Motor neuron (in vitro differentiated cells): ENCODE measurements at places on chromosomes 2 and 18.

GRCh38 chr18:60038731-60039130, 138.9 kb downstream of the PMAIP1 start:
- no peak for ATAC-seq

DNA sequence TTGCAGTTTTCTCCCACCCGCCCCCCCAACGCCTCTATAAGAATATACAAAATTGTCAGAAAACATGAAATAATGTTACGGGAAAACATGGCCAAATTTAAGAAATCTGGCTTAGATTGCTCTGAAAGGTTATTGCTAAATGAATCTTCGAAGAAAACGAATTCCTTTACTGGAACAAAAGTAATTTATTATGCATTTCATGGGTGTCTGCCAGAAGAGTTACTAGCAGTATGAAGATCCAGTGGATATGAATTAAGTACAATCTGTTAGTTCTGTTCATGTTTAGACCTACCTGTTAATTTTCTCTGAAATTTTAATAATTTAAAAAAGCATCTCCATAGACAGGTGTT, 21.9 kb downstream of the GATA6 start:
- no peak for ATAC-seq

- no peak for ATAC-seq
These were observed 51.4 kb downstream of the MREG start for GRCh38 chr2:215961981-215962380.

DNA sequence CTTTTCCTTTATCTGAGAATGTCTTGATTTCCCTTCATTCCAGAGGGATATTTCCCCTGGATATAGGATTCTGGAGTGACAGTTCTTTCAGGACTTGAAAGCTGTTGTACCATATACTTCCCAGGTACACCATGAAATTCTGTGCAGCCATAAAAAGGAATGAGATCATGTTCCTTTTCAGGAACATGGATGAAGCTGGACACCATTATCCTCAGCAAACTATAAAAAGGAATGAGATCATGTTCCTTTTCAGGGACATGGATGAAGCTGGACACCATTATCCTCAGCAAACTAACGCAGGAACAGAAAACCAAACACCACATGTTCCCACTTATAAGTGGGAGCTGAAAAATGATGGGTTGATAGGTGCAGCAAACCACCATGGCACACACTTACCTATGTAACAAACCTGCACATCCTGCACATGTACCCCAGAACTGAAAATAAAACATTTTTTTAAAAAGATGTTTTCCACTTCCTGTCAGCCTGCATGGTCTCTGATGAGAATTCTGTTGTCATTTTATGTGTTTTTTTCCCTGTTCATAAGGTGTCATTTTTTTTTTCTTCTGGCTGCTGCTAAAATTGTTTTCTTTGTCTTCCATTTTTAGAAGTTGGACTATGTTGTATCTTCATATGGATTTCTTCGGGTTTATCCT, 133.3 kb downstream of the DNAH6 start:
- peak; percentile 8 for ATAC-seq

- ATAC-seq: no peak
These were observed 49.8 kb downstream of the PARD6G start for GRCh38 chr18:80197528-80197927.

- ATAC-seq: no peak
These were observed 111.1 kb downstream of the AP1S3 start for GRCh38 chr2:223725986-223726970.

GRCh38 chr18:12015416-12016062, 34.2 kb downstream of the IMPA2 start:
- no peak for ATAC-seq

DNA sequence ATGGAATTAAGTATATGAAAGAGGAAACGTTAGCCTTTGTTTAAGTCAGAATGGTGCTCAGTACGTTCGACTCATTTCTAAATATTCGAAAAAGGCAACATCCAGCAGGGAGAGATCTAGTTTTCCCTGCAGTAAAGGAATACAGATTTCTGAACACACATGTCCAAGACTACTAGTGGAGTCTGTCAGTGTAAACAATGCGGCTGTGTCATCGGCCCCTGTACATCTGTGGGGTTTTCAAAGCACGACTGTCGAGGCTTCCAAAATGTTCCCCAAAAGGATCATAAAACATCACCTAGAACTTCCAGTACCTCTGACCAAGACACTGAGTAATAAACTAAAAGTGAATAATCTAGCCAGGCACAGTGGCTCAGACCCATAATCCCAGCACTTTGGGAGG, 112.8 kb downstream of the ZNF516 start:
- no peak for ATAC-seq

DNA sequence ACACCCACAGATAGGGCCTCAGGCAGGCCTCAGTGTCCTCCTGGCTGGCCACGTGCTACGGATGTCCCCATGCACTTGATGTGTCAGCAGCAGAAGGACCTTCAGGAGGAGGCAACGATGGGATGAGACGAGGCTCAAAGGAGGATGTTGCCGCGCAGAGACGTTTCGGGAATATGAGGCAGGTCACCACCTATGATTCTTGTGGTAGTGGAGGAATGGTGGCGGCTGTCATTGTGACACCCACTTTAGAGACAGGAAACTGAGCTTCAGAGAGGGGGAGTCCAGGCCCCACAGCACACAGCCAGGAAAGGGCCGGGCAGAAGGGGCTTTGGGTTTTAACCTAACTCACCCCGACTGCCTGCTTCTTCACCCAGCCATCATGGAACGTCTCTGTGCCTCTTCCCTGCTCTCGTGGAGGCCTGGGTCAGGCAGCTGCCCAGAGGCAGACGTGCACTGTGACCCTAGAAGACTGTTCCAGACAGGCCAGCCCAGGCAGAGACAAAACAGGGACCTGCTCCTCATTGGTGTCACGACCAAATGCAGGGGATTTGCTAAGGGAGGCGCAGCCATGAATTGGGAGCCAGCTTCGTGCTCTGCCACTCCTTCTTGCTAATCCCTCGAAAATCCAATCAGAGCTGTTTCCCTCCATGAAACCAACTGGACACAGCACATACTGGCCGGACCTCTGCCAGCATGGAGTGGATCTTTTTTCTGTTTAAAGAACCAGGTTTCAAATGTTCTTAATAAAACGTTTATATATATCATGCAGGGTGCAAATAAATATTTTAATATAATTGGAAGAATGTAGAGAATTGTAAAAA, 169.2 kb downstream of the ASB1 start:
- no peak for ATAC-seq

GRCh38 chr2:127811397-127812321, 688 bp upstream of the WDR33 start:
- ATAC-seq: no peak

- no peak for ATAC-seq
These were observed 54.6 kb upstream of the TXNDC2 start for GRCh38 chr18:9831036-9831722.

DNA sequence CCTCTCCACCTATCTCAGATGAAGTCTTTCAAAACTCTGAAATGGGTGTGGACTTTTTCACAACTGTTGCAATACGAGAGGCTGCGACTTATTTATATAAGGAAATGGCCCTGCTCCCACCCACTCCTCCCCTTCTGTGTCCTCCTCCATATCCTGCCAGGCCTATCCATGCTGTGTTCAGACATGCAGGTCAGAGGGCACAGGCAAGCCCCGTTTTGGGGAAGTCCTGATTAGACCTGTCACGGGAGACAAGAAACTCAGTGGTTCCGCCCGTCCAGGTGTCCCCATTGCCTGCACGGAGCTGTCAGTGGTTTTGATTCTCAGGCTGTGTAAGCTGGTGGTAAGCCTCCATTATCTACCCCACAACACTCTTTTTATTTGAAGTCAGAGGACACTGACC, 99.6 kb upstream of the MGAT5 start:
- no peak for ATAC-seq

DNA sequence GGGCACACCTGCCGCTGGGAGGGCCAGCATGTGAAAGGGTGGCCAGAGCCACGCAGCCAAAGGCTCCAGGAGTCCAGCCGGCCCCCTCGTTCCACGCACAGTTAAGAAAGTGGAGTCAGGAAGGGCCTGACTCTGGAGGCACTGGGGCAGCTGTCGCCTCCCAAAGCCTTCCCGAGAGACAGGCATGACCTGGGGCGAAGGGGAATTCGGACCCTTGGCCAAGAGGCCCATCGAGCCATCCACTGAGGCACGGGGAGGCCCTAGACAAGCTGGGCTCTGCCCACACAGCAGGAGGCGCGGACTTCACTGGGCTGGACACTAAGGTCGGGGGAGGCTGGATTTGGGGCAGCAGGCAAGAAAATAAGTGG, 38.5 kb upstream of the SNED1 start:
- ATAC-seq: no peak

GRCh38 chr2:121173112-121173511, 111.9 kb downstream of the TFCP2L1 start:
- no peak for ATAC-seq

DNA sequence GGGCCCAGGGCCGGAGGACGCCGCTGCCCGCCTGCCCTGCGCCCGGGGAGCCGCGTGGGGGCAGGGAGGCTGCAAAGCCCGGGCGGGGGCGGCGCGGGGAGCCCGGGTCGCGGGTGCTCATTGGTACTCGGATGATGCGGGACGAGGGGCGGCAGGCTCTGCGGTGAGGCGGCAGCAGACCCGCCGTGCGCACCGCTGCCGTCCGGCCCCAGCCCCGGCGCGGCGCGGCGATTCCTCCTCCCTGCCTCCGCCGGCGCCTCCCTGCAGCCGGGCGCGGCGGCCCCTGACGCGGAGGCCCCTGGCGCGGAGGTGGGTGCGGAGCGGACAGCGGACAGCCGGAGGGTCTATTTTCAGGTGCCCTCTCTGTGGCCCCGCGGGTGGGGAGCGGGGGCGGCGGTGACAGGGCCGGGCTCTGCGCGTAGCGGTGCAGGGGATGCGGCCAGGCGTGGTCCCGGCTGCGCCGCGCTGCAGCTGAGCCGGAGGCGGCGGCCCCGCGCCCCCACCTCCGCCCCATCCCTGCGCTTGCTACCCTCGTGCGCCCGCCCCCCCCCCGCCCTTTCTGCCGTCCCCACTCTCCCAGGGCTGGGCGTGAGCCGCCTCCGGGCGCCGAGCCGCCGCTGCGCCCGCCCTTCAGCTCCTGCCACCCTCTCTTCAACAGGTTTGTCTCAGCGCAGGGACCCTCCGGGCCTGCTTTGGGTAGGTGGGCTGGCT, 640 bp downstream of the SPTBN1 start:
- ATAC-seq: peak; percentile 18

DNA sequence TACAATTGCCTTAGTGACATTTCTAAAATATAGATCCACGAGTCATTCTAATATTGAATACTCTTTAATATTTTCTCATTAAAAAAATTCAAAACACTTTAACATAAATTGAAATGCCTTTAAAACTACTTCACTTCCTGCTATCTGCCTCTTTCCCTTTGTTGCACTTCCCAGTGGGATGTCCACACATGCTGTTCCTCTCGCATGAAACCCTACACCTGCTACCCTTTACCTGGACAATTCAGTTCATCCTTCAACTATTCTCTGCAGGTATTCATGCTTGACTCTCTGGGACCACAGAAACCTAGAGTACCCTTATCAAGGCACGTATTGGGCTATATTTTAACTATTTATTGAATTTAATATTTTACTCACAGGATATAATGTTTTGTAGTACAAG, 373.3 kb upstream of the GALNT5 start:
- ATAC-seq: no peak

DNA sequence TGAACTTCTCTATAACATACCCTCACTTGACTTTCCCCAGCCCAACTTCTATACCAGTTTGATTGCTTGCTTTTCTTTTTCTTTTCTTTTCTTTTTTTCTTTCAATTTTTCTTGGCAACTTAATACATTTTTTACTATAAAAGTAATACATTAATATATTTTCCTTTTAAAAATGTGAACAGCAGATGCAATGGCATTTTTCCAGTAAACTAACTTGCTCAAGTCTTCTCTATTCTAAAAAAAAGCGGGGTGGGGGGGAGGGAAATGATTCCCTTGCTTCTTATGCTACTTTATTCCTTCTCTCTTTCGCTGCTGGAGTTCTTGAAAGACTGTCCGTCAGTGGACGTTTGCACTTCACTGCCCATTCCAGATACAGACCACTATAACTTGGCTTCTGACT, 70.5 kb downstream of the RBMS1 start:
- ATAC-seq: no peak

- no peak for ATAC-seq
These were observed 629.6 kb upstream of the FANCL start for GRCh38 chr2:58870704-58871103.

- no peak for ATAC-seq
These were observed 16.4 kb downstream of the PXDN start for GRCh38 chr2:1727796-1728474.

DNA sequence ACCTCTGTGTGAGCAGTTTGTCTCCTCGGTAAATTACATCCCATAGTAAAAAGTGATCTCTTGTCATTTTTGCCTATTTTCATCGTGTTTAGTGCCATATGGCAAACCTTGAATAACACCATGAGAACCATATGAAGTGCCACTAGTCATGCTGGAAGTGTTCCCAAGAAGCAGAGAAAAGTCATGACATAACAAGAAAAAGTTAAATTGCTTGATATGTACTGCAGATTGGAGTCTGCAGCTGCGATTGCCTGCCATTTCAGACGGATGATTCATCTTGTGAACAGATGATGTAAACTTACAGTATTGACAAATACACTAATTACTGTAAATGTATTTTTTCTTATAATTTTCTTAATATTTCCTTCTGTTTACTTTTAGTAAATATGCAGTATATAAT, 846.7 kb downstream of the BCL11A start:
- ATAC-seq: no peak

GRCh38 chr2:11988691-11989353, 242.4 kb downstream of the LPIN1 start:
- no peak for ATAC-seq

DNA sequence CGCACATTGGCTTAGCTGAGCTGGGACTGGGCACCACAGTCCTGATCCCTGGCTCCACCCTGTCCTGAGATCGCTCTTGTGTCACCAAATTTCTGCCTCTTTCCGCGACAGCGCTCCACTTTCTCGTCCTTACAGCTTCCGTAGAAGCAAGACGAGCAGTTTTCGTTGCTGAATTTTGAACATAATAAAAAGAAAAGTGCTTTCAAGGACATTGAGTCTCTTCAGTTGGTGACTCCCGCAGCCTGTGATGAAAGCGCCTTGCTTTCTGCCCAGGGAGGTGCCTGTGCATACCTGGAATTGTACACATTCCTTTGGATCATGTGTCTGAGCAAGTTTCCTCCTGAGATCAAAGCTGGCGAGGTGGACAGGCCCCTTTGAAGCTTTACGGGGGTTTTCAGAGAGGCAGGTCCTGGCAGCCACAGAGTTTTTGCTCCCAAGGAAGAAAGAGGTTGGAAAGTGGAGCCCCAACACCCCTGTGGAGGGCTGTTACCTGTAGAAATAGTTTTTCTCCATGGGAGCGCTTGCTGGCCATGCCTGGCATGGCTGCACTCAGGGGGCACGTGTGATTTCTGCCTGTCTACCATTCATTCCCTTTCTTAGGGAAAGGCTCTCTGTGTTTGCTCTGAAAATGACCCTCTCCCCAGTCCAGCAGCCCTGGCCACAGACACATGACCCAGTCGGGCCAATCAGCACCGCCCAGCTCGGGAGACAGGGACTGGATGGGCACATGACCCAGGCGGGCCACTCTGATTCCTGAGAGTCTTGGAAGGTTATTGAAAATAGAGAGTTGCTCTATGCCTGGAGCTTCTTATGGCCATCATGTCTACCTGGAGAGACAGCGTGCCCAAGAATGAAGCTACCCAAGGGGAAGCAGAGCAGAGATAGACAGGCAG, 115.6 kb upstream of the OTOS start:
- no peak for ATAC-seq

GRCh38 chr2:118473846-118474540, 373.5 kb downstream of the EN1 start:
- ATAC-seq: peak; percentile 65

GRCh38 chr2:106358521-106358920, 109.7 kb downstream of the RGPD3 start:
- no peak for ATAC-seq

- ATAC-seq: peak; percentile 71
These were observed 38.4 kb upstream of the BIN1 start for GRCh38 chr2:127145280-127145895.

- ATAC-seq: peak; percentile 62
These were observed 2.3 kb upstream of the NR4A2 start for GRCh38 chr2:156334496-156335478.
